GM13976 (cell line): ENCODE measurements at places on chromosomes 5 and 9.

- no peak for DNase-seq
Observed at GRCh38 chr5:123150089-123150488, 61.0 kb downstream of the PRDM6 start.

DNA sequence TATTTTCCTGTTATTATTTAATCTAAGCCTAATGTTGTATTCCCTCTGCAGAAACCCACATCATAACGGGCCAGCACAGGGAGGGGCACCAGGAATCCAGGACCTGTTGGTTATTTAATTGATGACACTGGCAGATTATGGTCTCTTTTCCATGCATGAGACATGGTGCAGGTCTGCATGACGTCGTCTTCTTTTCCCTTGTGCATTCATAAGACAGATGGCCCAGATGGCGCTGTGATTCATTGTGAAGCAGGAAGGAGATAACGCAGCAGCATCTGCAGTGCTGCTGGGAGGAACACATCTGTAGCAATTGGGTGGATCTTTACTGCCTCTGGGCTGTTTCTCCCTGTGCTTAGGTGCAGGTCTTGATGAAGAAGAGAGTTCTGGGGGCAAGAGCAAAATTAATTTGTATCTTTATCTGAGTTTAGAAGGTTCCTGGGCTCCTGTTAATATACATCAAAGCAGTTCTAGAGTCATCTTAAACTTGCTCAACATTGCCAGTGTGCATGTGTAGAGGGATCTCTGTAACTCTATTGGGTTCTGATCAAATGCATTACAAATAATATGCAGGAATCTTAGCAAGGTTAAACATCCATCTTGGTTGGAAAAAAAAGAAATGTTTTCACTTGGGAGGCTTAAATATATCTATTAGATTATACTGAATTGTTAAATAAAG lies 176.1 kb downstream of the PCSK1 start:
- no peak for DNase-seq

DNA sequence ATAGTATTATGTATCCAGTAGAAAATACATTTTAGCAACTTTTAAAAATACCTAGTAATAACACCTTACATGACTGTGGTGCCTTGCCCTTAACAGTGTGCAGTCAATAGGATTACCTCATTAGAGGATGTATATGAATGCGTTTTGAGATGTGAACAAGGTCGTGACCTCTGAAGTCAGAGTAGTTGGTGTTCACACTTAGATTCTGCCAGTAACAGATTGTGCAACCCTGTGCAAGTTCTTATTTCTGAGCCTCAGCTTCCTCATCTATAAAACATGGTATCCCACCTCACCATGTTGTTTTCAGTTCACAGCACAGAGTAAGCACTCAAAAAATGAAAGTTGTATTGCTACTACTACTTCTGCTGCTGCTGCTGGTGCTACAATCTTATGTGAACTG lies 347.3 kb downstream of the KDM4C start:
- DNase-seq: no peak

DNA sequence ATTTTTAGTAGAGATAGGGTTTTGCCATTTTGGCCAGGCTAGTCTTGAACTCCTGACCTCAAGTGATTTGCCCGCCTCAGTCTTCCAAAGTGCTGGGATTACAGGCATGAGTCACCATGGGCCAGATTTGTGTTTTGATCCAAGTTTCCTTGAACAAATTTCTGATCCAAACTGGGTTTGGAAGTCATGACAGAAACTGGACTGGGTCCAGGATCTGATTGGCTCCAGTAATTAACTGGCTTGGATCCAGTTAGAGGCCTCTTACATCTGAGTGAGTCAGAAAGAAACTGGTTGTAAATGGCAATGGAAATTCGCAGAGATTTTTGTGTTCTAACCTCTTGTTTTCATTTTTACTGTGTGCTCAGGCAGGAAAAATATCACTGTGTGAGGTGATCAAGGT lies 141.6 kb downstream of the SLC25A46 start:
- no peak for DNase-seq
